NCI-H2081 treated with DMSO at 0.1 percent for 48 hours (cell line): ENCODE measurements at places on chromosomes 2 and 18.

GRCh38 chr2:137925599-137925998, 38.7 kb upstream of the HNMT start:
- DNase-seq = no peak

- DNase-seq = no peak
These were observed 10.2 kb downstream of the C18orf32 start for GRCh38 chr18:49476664-49477411.

DNA sequence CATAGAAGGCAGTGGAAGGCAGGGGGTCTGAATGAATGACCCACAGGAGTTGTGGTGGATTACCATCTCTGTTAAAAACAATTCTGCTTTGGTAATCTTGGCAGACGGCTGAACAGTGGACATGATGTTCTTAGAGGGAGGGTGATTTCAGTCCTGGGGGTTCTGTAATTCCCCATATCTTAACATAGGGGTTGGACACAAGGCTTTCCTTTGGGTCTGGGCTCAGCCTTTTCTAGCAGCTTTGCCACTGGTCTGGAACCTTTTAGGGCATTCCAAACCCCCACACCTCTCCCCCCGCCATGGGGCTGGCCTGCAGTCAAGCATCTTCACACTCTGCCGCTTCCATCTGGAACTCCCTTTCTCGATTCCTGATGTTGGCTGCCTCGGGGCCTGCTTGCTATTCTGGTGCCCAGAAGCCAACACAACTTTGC, 50.3 kb downstream of the RPL37A start:
- DNase-seq = no peak

- no peak for DNase-seq
These were observed 29.2 kb upstream of the ZDBF2 start for GRCh38 chr2:206245265-206245672.

- DNase-seq = no peak
These were observed 196.5 kb downstream of the TWIST2 start for GRCh38 chr2:239044336-239044735.

GRCh38 chr2:202023904-202024266, 9.8 kb upstream of the FZD7 start:
- DNase-seq = no peak

DNA sequence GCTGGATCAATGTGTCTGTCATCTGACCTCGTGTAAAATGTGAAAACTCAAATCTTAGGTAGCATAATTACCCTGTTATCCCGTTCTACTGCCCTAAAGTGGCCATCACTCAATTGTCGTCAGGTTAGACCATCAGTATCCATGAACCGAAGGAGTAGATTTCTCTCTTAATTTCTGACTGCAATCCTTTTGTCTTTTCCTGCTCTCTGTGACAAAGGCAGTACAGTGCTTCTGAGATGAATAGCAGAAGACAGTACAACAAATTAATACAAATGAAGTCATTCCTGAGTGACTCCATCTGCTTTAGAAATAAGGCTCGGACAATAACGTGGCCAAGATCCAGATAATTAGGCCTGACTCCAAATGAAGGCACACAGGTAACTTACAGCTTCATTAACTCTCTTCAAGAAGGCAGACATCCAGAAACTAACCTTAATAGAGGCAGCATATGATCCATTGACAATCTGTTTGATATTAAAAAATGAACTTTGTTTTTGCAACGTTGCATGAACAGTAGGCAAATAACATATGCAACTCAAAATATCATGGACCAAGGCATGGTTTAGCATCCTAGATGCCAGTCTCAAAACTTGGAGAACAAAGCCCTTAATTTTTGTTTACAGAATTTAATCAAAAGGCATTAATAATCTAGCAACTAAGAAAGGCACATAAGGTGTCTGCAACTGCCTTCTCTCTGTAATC, 96.7 kb upstream of the CDH20 start:
- DNase-seq = no peak

- DNase-seq = no peak
These were observed 188.6 kb upstream of the CDH19 start for GRCh38 chr18:66792466-66792865.

DNA sequence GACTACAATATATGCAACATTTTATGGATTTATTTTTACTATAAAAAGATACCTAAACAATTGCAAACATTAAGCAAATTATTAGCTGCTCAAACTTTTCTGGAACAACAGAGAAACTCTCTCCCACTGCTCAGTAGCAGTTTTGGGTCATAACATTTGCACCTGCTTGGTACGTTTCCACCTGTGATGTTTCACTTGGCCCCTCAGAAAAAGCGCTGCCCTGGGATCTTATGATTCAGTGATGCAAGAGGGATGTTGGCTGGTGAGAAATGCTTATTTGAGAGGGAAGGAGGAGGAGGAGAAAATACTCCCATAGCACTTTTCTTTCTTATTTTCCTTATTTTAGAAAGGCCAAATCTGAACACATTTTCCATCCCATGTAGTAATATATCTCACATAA, 9.2 kb downstream of the IRS1 start:
- no peak for DNase-seq

- DNase-seq = peak; percentile 3
These were observed 14.5 kb downstream of the PTPRN start for GRCh38 chr2:219294356-219295351.

GRCh38 chr2:133517876-133518275, 50.4 kb downstream of the NCKAP5 start:
- no peak for DNase-seq

DNA sequence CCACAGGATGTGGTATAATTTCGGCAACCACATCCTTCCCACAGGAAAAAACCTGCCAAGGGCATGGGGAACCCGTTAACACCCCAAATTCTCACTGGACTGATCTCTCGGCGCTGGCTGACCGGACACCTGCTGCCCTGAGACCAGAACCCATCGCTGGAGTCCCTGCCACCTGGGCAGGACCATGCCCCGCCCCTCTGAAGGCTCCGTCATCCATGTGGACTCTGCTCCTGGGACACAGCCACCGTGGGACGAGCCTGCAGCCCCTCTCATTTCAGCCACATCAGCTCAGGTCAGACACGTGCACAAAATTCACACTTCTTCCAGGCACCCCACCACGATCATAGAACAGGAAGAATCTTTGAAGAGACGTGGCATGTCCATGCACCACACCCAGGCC, 108.2 kb downstream of the ZNF516 start:
- DNase-seq = no peak

GRCh38 chr2:119431155-119431975, at the start of gene TMEM37:
TMEM37 (plus strand) TSS chr2:119431854; CDS start chr2:119431904, 50 bp downstream.
- no peak for DNase-seq

DNA sequence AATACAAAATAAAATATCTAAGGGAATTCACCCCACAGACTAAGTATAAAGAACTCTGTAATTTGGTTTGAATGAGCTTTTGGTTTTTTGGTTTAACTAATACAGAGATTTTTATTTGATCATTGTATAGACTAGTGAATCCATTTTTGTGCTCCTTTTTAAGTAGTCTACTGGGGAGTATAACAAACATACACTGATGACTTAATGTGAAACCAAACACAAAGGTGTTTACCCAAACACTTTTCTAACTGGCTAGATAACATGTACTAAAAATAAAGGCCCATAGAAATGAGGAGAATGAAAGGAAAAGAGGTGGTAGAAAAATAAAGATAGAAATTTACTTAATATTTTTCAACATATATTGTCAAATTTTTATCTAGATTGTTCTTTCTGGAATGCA, 146.0 kb downstream of the NRXN1 start:
- DNase-seq = peak; percentile 78

DNA sequence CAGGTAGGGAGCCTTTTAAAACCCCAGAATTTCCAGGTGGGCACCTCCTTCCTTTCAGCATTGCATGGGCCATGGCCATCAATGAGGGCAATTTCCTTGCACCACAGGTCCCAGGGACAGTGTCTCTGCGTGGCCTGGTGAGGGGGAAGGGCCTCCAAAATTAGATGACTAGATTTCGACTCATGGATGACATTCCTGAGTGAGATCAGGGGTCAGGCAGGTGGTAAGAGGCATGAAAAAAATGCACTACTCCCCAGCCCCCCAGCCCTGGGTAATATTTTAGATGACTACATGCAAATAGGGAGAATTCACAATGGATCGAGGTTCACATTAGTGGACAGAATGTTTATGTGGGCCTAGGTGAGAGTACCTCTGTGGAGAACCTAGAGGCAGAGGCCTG, 19.0 kb upstream of the IGFBP5 start:
- DNase-seq = no peak

GRCh38 chr2:179812501-179812900, 48.9 kb downstream of the ZNF385B start:
- no peak for DNase-seq

- no peak for DNase-seq
These were observed 92.8 kb upstream of the OTOS start for GRCh38 chr2:240232961-240233884.

DNA sequence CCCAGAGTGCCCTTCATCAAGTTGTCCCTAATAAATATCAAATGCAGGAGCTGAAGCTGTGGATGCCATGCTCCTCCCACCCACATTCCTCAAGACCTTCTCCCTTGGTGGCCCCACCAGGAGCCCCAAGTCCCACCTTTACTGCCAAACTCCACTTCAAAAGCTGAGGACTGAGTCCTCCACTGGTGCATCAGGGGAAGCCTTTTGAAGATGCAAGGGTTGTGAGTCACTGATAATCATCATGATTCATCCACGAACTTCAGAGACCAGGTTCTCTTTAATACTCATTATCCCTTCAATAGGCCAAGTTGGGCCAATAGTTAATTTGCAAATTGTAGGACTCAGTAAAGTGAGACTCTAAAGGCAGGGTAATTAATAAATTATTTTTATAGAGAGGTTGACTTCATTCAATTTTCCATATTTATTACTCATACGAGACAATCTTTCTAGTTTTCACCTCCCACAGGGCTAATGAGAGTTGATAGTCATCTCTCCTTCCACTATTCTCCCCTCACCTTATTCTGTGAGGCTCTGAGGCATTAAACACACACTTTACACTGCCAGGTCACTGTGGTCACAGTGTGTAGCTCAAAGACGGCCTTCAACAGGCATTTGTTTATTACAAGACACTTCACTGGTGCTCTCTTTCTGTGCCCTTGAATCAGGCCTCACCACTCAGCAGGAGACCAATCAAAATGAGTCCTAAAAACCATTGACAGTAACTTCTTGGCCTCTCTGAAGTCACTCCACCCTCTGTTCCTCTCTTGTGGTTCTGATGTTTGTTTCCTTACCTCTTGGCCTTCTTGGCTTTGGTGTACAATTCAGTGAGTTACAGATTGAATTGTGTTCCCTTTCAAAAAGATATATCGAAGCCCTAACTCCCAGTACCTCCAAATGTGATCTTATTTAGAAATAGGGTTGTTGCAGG, 99.9 kb downstream of the TRIB2 start:
- no peak for DNase-seq

GRCh38 chr2:25482341-25482740, 140.6 kb upstream of the DNMT3A start:
- DNase-seq = no peak

- DNase-seq = no peak
These were observed 32.9 kb downstream of the KCNK3 start for GRCh38 chr2:26725521-26725820.
